Aorta (tissue), 5 donors: ENCODE measurements at places on chromosomes 3 and 15. TPM values are rescaled to one million over a fixed set of nuclear protein-coding genes. Genes with fewer than 3 reads are reported as not detected.

MESP2 gene
- total RNA-seq, result not detected

GRCh38 chr3:71728632-71729342 lies 3.6 kb upstream of the EIF4E3 start:
- DNase-seq, result no peak

- no peak for DNase-seq
These were observed 14.3 kb upstream of the MOBP start for GRCh38 chr3:39453134-39453533.

GRCh38 chr15:63858881-63859280 lies 25.1 kb upstream of the HERC1 start:
- peak; percentile 52 for DNase-seq

DNA sequence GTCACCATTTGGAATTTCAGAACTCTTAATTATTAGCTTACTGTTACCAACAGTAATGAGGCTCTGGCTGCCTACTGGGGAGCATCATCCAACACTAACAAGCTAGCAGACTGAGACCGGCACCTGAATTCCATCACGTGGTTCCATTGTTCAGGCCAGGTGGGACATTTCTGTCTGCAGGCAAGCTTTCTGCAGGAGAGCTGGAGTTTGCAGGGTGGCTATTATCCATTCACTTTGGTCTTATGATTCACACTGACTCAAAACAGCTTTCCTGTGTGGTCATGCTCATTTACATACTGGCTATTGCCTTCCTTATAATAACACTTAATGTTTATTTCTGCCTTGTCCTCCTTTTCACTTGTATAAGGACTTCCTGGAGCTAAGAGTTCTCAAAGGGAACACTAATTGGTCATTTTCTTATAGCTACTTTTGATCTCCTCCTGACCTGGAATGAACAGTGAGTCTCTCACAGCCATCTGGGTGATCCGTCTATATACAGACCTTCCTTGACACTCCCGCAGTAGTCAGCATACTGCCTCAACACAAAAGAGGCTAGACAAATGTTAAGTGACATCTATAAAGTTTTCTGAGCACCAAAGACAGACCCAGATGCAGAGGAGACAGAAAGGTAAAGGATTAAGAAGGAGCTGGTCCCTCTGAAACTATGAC lies 695.4 kb downstream of the FHIT start:
- DNase-seq, result no peak

DNA sequence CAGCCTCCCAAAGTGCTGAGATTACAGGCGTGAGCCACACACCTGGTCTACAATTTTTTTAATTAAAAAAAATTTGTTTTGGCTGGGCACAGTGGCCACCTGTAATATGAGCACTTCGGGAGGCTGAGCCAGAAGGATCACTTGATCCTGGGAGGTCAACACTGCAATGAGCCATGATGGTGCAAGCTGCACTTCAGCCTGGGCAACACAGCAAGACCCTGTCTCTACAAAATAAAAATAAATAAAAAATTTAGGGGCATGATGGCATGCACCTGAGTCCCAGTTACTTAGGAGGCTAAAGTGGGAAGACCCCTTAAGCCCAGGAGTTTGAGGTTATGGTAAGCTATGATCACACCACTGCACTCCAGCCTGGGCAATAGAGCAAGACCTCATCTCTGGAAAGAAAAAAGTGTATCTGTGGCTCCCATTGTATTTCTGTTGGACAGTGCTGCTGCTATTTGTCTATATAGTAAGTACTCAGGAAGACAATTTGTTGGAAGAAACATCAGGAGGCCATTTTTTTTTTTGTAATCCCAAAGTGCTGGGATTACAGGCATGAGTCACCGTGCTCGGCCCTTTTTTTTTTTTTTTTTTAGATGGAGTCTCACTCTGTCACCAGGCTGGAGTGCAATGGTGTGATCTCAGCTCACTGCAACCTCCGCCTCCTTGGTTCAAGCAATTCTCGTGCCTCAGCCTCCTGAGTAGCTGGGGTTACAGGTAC lies 27.5 kb upstream of the SH3BP5 start:
- DNase-seq, result no peak

GRCh38 chr3:37660782-37661181 lies 200.9 kb upstream of the CTDSPL start:
- no peak for DNase-seq

GRCh38 chr3:150613709-150614480 lies 10.8 kb downstream of the SELENOT start:
- DNase-seq, result no peak

DNA sequence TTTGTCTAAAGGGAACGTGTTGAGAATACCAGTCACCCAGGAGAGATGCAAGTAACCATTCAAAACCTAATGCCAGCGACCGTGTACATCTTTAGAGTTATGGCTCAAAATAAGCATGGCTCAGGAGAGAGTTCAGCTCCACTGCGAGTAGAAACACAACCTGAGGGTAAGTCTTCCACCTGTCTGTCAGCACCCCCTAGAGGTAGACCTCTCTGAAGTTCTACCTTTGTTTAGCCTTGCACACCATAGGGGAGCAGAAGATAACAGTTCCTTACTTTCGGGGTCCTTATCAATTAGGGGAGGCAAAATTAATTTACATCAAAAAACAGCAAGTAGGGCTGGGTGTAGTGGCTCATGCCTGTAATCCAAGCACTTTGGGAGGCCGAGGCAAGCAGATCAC lies 124.4 kb downstream of the HCN4 start:
- no peak for DNase-seq

GRCh38 chr3:129015388-129016105 lies 14.4 kb downstream of the EFCC1 start:
- DNase-seq, result peak; percentile 77

DNA sequence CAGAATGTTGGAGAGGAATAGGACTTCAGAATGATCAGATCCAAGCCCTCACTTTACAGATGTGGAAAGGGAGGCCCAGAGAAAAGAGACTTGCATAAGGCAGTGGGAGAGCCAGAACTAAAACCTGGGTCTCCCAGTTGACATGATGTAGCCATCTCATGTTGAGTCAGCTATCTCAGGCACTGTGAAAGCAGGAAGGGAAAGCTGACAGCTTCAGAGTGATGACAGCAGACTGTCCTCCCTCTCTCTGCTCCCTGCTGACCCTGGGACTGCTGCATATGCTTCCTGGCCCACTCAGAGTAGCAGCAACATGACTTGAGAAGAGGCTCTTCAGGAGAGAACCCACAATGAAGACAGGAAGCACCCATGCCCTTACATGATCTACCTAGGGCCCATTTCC lies 14.7 kb downstream of the FHIT start:
- DNase-seq, result no peak

DNA sequence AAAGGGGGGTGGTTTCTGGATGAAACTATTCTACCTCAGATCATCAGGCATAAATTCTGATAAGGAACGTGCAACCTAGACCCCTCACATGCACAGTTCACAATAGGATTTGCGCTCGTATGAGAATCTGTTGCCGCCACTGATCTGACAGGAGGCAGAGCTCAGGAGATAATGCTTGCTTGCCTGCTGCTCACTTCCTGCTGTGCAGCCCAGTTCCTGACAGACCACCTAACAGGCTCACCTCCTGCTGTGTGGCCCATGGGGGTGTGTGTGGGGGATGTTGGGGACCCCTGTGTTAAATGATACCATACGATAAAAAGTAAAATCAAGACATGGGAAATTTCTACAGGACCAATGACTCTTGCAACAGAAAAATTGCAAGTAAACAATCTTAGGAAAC lies 24.0 kb downstream of the CP start:
- no peak for DNase-seq

- DNase-seq, result no peak
These were observed 8.2 kb downstream of the TMOD2 start for GRCh38 chr15:51759557-51760070.
